Tibial nerve (tissue), 4 donors: ENCODE measurements at places on chromosomes 12 and 14. TPM values are rescaled to one million over a fixed set of nuclear protein-coding genes. Genes with fewer than 3 reads are reported as not detected.

- DNase-seq = no peak
Measured at GRCh38 chr14:104967386-104968152, 10.6 kb downstream of the AHNAK2 start.

GRCh38 chr12:47799357-47799955 is 20.2 kb downstream of the HDAC7 start:
- DNase-seq = no peak

GRCh38 chr14:104876251-104876699 is 11.2 kb downstream of the CEP170B start:
- DNase-seq = no peak

GRCh38 chr14:79686196-79686595 is 525.1 kb downstream of the DIO2 start:
- no peak for DNase-seq

- DNase-seq = no peak
Measured at GRCh38 chr12:120841525-120841924, 62.6 kb downstream of the SPPL3 start.

GRCh38 chr12:53418221-53418620 is 5.4 kb upstream of the AMHR2 start:
- DNase-seq = no peak

DNA sequence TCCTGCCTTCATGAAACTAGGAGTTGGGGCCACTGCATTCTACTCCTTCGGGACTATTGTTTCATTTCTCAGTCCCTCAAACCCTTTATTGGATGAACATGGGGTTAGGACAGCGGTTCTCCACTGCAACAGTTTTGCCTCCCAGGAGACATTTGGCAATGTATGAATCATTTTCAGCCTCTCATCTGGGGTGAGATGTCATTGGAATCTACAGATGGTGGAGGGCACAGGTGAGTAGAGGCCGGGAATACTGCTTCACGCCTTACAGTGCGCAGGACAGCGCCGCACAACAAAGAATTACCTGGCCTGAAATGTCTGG is 649 bp upstream of the GNPNAT1 start:
- no peak for DNase-seq

DNA sequence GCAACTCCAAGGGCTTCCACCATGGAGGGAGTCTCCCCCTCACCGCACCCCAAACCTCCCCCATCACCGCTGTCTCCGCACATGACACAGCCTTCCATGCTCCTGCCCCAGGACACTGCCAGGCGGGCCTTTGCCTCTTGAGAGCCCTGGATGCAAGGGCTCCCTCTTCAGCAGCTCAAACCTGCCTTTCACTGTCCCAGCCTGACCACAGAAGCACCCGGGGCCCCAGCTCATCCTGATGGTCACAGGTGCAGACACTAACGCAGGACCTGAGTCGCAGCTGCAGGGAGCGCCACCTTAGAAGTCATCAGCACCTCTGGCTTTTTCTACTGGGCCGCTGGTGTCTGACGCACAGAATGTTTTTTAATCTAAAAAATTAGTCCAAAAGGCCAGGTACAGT is 54.0 kb downstream of the SYNE3 start:
- DNase-seq = no peak

DNA sequence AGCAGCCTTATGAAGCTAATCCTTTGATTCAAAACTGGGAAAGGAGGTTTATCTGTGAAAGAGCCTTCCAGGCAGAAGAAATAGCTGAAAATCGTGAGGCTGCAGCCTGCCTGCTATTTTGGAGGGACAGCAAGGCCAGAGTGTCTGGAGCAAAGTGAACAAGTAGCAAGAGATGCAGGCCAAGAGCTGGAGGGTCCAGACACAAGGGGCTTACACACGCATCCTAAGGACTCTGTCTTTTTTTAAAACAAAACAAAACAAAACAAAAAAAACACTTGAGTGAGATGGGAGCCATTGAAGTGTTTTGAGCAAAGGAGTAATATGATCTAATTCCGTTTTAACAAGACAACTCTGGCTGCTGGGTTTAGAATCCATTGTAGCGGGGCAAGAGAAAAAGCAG is 76.4 kb upstream of the BCAT1 start:
- DNase-seq = no peak

- DNase-seq = peak; percentile 47
Measured at GRCh38 chr14:68977718-68978171, 1.4 kb downstream of the ACTN1 start.

- no peak for DNase-seq
Measured at GRCh38 chr12:80632835-80633234, 74.6 kb upstream of the MYF6 start.

DNA sequence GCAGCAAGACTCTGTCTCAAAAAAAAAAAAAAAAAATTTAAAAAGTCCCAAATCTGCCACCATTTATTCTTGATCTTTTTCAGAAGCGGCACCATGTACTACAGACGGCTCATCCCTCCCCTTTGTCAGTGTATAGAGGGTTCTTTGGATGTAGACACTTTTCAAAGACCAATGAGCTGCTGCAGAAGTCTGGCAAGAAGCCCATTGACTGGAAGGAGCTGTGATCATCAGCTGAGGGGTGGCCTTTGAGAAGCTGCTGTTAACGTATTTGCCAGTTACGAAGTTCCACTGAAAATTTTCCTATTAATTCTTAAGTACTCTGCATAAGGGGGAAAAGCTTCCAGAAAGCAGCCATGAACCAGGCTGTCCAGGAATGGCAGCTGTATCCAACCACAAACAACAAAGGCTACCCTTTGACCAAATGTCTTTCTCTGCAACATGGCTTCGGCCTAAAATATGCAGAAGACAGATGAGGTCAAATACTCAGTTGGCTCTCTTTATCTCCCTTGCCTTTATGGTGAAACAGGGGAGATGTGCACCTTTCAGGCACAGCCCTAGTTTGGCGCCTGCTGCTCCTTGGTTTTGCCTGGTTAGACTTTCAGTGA is 6.5 kb upstream of the ACACB start:
- no peak for DNase-seq

DNA sequence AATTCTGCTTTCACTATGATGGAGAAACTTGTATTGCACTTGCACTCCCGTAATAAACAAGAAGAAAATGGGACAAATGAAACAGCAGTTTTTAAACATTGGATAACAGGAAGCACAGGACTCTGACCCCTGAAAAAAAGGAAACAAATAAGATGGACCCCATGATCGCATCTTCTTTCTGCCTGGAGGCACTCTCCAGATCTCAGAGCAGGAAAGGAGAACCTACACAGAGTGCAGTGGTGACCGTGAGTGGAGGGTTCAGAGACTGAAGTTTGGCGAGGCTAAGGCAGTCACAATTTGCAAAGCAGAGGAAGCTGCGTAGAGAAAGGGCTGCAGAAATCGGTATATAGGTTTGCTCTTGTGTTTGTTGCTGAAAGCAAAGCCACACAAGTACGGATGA is 6.1 kb upstream of the FGF6 start:
- no peak for DNase-seq

- DNase-seq = no peak
Measured at GRCh38 chr14:69796797-69797500, at the start of gene SLC10A1. Gene SLC10A1 (minus strand): TSS chr14:69797241. CDS start chr14:69797155, 86 bp downstream.

GRCh38 chr12:29673346-29673745 is 110.4 kb downstream of the TMTC1 start:
- DNase-seq = no peak

GRCh38 chr14:106694638-106695393 is 1168.4 kb downstream of the TMEM121 start:
- DNase-seq = no peak

- no peak for DNase-seq
Measured at GRCh38 chr12:118034429-118035189, 18.1 kb downstream of the RFC5 start.

DNA sequence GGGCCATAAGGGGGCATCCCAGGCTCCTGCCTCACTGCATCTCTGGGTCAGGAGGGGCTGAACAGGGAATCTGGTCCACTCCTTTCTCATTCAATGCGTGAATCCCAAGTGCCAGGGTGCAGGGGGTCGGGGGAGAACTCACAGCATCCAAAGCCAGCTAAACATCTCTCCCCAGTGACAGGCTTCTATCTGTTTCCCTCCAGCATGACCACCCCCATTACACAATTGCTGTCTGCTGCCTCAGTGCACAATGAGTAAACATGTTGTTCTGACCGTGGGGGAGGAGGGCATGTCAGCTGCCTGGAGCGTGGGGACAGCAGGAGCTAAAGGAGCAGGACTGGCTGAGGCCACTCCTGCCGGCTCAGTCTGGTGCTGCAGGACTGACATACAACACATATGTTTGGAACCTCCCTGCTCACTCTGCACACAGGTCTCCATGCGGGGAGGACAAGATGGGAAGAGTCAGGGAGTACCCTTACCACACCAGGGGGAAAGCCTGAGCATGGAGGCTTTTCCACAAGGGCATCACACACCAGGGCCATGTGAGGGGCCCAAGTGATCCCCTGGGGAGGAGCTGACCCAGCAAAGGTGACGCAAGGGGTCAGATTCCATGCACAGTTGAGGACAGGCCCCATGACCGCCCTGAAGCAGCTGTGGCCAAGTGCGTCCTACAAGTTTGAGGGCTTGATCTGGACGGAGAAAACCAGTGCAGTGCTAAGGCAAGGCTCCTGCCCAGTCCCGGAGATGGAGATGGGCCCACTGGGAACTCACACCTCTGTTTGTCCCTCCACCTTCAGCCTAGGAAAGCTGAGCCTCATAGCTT is 1.4 kb downstream of the TNS2 start:
- DNase-seq = peak; percentile 85

DNA sequence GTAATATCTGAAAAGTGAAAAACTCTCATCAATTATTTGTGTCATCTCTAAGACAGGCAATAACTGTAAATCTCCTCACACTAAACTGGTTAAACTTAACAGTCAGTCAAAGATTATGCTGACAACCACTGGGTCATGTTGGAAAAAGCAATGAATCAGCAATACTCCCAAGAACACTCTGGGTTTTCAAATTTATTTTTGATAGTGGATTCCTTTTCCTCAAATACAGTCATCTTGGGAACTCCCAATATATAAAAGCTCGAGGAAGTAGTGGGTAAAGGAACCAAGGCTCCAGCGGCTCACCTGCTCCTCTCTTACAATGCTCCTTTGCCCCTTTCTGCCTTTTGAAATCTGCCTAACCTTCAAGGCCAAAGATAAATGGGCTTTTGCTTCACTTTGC is 70.0 kb downstream of the ARMH4 start:
- DNase-seq = no peak

DNA sequence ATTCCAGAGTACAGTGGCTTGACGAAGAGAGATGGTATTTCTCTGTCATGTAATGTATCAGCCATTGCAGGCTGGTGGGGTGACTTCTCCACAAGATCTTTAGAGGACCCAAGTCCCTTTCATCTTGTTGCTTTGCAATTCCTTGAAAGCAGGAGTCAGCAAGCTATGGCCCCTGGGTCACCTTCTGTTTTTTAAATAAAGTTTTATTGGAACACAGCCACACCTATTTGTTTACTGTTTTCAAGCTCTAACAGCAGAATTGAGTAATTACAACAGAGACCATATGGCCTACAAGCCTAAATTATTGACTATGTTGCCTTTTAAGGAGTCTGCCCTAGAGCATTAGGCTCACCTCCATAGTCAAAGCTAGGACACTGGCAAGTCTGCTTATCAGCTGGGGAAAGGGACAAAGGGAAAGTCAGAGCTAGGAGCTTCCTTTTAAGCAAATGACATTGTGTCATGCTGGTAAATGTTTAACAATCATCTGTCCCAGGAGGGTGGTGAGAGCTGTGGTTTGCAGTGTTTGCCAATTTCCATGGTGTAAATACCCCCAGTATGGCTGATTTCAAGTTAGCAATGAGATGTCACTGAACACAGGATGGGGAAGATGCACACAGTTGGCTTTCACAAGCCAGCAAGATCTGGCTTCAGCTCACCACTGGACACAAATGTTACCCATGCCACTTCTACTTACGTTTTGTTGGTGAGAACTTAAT is 87.7 kb upstream of the PWP1 start:
- no peak for DNase-seq

GRCh38 chr14:96739200-96739910 is 57.8 kb upstream of the VRK1 start:
- DNase-seq = no peak

- no peak for DNase-seq
Measured at GRCh38 chr12:24631676-24632426, 317.1 kb downstream of the BCAT1 start.

DNA sequence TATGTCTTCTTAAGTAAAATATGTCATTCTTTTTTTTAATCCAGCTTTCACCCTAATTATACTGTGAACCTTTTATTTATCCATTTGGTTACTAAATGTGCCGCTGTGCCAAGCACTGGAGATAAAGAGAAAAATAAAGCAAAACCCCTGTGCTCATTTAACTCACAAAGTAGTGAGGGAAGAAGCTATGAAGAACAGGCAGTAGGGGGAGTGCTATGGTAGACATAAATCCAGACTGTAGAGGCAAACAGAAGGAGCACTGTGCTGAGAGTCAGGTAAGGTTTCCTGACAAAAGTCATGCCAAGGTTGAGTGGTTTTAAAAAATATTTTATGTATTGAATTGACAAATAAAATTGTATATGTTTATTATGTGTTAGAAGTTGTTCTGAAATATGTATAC is 188.5 kb upstream of the SYT10 start:
- DNase-seq = no peak

GRCh38 chr12:20259786-20260185 is 108.6 kb upstream of the PDE3A start:
- DNase-seq = no peak

DNA sequence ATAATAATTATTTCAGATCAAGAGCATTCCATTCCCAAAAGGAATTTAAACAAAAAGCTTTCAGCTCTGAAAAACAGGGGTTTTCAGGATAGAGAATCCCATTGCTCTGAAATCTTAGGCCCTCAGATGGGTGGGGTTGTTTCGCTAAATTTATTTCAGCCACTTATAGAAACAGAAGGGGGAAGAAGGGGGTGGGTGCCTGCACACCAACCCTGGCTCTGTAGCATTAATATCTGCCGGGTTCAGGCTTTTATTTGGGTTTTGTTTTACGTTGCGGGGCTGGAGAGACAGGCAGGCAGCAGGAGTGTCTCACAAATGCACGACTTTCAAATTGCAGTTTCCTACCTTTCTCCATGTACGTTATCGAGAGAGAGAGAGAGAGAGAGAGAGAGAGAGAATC is 12.5 kb upstream of the ZFP36L1 start:
- DNase-seq = no peak

GRCh38 chr12:5013266-5013730 is 30.4 kb upstream of the KCNA5 start:
- peak; percentile 34 for DNase-seq

- DNase-seq = no peak
Measured at GRCh38 chr12:49138587-49138986, 7.4 kb upstream of the TUBA1B start.

GRCh38 chr12:54431911-54432814 is 13.1 kb upstream of the ITGA5 start:
- DNase-seq = no peak

- DNase-seq = no peak
Measured at GRCh38 chr12:107356266-107356936, 263.1 kb upstream of the CRY1 start.

GRCh38 chr12:122862110-122862634 is 26.9 kb downstream of the HIP1R start:
- DNase-seq = no peak

Gene SYNDIG1L
- not detected for total RNA-seq

Gene GARIN6
- total RNA-seq = not detected

Gene GPX2
- total RNA-seq = not detected

Gene RFX4
- not detected for total RNA-seq

Gene GALNT6
- total RNA-seq = 1.0 TPM

Gene CLEC9A
- not detected for total RNA-seq

Gene CD163L1
- 16.7 TPM for total RNA-seq

Gene NAA25
- total RNA-seq = 40.4 TPM

Gene KRT82
- total RNA-seq = not detected

Gene ACSM4
- total RNA-seq = not detected

Gene KRT79
- not detected for total RNA-seq

Gene KRT83
- total RNA-seq = not detected

Gene CLEC2B
- total RNA-seq = 17.8 TPM

Gene PRR13
- total RNA-seq = 125 TPM

Gene OR4E2
- total RNA-seq = not detected

Gene CAPZA3
- not detected for total RNA-seq

Gene PLCZ1
- not detected for total RNA-seq

Gene LGR5
- 4.4 TPM for total RNA-seq
